Neural crest cell (in vitro differentiated cells): ENCODE measurements at places on chromosomes 7 and 10. TPM values are rescaled to one million over a fixed set of nuclear protein-coding genes. Genes with fewer than 3 reads are reported as not detected.

- DNase-seq = no peak
These were observed 39.4 kb downstream of the CCNJ start for GRCh38 chr10:96082748-96083147.

The HPSE2 gene
- total RNA-seq = not detected in 2 replicates

GRCh38 chr7:70582927-70583895, 548.7 kb upstream of the GALNT17 start:
- no peak for DNase-seq

The ZNF722 gene
- not detected in 2 replicates for total RNA-seq

GRCh38 chr7:155950898-155951553, 138.8 kb upstream of the SHH start:
- no peak for DNase-seq
